ENCODE measurements at places on chromosomes 16 and 17. TPM values are rescaled to one million over a fixed set of nuclear protein-coding genes. Genes with fewer than 3 reads are reported as not detected.

GRCh38 chr16:77480681-77481315, 46.0 kb upstream of the ADAMTS18 start:
- peaks cover 3% of the 10 kb centered on the region for H3K27me3 ChIP-seq
- no peak overlapping the region for H3K27ac ChIP-seq
- no peak for DNase-seq
- no peaks in the 10 kb centered on the region for H3K4me1 ChIP-seq
- peaks cover 5% of the 10 kb centered on the region for H3K36me3 ChIP-seq

- no peaks in the 10 kb centered on the region for H3K27me3 ChIP-seq
- no peak for DNase-seq
- no peak overlapping the region for H3K27ac ChIP-seq
- no peaks in the 10 kb centered on the region for H3K36me3 ChIP-seq
Observed at GRCh38 chr17:56213031-56213430, 59.8 kb downstream of the ANKFN1 start.

Gene HCRT
- total RNA-seq, result not detected

Gene TP53TG3
- total RNA-seq, result not detected

Gene FOXC2
- total RNA-seq, result not detected

Gene PPP1R27
- total RNA-seq, result 0.81 TPM
